ENCODE measurements at places on chromosomes 3 and 15. TPM values are rescaled to one million over a fixed set of nuclear protein-coding genes. Genes with fewer than 3 reads are reported as not detected.

The MST1R gene
- total RNA-seq, result 0.10 TPM

The SLC2A2 gene
- total RNA-seq, result not detected

The FGD5 gene
- total RNA-seq, result 0.10 TPM

The CCK gene
- total RNA-seq, result not detected

The CX3CR1 gene
- 5.7 TPM for total RNA-seq

The HHATL gene
- total RNA-seq, result not detected

The TEX9 gene
- 2.2 TPM for total RNA-seq

The ATP13A5 gene
- total RNA-seq, result not detected

The CCR1 gene
- total RNA-seq, result 60.7 TPM

The PARP15 gene
- 44.4 TPM for total RNA-seq

The RNU5B-1 gene
- total RNA-seq, result not detected

The TMEM45A gene
- 0.73 TPM for total RNA-seq

The TICRR gene
- 0.10 TPM for total RNA-seq

The LRRN1 gene
- total RNA-seq, result 1.3 TPM
